Pulmonary artery endothelial cell (primary cell): ENCODE measurements at places on chromosomes 7 and 10. TPM values are rescaled to one million over a fixed set of nuclear protein-coding genes. Genes with fewer than 3 reads are reported as not detected.

Gene TYW1
- 14.6 and 21.1 TPM in 2 replicates for total RNA-seq

Gene AEBP1
- total RNA-seq, result 2.6 and 5.4 TPM in 2 replicates

GRCh38 chr10:118332236-118332635 lies 9.9 kb downstream of the FAM204A start:
- DNase-seq, result no peak

GRCh38 chr10:124088915-124089314 lies 4.5 kb downstream of the CHST15 start:
- DNase-seq, result no peak

DNA sequence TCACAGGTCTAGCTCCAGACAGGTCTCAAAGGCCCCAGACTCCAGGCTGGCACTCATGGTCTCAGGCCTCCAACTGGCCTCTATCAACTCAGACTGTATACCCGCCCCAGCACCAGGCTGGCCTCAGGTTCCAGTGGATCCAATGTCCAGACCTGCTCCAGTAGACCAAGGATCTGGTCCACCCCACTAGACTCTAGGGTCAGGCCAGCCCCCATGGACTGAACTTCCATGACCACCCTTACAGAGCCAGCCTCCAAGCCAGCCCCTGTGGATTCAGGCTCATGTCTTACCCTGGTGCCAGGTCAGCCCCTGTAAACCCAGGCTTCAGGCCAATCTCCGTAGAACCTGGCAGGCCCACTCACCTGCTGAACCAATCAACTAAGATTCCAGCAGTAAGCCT lies 16.8 kb upstream of the GNAT3 start:
- no peak for DNase-seq
